Urothelium cell line (cell line): ENCODE measurements at places on chromosomes 3 and 15.
A peak's percentile ranks its signal among the peaks of the same experiment; 100 is the strongest.

DNA sequence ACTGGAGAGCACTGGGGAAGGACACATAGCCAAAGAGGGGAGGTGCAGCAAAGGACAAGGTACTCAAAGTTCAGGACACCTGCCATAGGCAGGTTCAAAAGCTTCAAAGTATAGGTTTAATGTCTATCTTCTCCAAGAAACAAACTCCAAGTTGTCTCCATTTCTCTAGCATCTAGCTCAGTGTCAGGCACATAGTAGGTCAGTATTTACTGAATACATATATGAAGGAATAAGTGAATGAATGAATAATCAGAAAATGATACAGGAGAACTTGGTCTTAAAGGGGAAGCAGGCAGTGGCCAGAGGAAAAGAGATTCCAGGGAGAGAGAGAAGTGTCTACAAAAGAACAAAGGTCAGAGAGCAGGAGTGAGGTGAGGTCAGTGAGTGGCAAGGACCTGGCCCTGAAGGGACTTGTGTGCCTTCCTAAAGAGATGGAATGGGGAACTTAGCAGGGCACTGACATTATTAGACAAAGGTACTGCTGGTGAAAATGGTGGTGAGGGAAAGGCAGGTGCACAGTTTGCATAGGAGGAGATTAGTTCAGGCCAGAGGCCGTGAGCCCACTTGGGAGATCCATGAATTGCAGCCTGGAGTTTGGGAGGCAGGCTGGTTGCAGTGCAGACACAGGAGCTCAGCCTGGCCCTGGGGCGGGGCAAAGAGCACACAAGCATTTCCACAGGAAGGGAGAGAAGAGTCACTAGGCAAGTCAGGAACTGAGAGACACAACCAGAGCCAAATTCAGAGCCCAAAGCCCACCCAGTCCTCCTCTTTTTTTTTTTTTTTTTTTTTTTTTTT, 21.4 kb downstream of the TBC1D2B start:
- no peak for DNase-seq

GRCh38 chr15:58222679-58223078, 84.5 kb downstream of the AQP9 start:
- no peak for DNase-seq

- DNase-seq, result peak; percentile 3
These were observed 181.3 kb downstream of the SNRPN start for GRCh38 chr15:25136119-25136518.

DNA sequence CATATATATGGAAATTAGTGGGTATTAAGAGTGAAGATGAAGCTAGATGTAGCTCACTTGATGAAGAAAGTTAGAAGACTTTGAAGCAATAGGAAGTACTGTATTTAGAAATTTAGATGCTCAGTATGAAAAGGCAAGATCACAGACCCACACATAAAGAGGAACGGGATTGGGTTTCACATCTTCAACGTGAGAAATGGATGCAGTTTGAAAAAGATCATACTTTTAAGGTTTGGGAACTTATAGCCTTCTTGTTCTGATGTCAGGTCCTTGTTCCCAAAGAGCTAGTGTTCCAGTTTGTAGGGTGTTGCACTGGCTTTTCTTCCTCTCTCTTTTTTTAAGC, 16.7 kb downstream of the AP3S2 start:
- no peak for DNase-seq

- DNase-seq, result no peak
These were observed 118.7 kb upstream of the PTPRG start for GRCh38 chr3:61442696-61443095.

- DNase-seq, result no peak
These were observed 23.5 kb downstream of the MITF start for GRCh38 chr3:69762768-69763229.

DNA sequence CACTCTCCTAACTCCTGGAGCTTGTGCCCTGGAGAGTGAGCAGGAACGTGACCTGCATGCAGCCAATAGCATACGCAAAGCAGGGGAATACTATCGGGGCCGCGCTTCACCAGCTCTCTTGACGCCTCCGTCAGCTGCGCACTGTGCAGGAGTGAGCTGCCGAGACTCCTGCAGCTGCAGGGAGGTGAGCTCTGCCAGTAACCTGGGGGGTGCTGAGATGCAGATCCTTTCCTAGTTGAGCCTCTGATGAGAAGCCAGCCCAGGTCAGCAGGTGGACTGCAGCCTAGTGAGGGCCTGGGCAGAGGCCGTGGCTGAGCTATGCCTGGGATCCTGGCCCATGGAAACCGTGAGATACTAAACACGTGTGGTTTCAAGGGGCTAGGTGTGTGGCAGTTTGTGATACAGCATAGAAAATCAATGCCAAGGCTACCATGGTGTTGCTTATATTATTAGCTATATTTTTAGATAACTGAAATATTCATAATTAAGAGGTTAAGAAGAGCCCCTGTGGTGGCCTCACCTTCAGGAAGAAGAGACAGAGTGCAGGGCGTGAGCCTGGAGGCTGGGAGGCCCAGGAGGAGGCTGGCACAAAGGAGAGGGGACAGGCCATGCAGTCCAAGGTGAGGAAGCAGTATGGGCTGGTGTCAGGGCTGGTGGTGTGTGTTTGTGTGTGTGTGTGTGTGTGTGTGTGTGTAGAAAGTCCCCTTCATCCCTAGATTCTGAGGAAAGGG, 5.9 kb upstream of the DNAJB8 start:
- no peak for DNase-seq

DNA sequence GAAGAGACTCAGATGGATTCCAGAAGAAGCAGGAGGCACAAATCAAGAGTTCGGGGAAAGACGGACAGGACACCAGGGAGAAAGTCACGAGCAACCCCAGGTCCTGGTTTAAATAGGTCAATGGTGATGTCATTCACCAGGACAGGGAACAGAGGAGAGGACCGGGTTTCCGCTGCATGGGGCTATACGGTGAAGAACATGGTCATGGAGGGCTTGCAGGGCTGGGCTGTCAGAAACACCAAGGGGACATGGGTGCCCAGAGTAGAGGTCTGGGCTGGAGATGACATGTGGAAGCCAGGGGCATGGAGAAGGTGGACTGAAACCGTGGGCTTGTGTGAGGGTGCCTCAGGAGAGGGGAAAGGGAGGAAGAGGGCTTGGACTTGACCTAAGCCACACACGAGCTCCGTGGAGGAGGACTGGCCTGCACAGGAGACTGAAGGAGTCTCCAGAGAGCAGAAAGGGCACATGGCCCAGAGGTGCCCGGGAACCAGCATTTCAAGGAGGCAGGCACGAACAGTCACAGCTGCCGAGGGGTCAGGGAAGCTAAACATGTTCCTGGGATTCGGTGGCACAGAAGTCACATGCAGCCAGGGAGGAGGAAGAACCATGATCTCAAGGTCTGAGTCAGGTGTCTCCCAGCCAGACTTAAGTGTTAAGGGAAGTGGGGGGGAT, 54.2 kb upstream of the RPL32 start:
- no peak for DNase-seq

DNA sequence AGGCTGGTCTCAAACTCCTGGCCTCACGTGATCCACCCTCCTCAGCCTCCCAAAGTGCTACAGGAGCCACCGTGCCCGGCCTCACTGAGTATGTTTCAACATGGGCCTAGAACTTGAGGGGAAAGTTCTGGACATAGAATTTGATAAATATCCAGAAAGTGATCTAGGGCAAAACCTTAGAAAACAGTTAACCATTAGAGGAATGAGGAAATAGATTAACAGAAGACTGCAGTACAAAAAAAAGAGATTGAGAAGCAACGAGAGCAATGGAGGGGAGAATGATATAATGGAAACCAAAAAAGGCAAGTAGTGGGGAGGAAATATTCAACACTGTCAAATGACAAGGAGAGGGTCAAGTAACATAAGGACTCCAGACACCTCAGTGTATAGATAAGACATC, 191.5 kb downstream of the PLCH1 start:
- no peak for DNase-seq

- DNase-seq, result peak; percentile 72
These were observed 34.9 kb downstream of the PRKCD start for GRCh38 chr3:53195602-53196574.

DNA sequence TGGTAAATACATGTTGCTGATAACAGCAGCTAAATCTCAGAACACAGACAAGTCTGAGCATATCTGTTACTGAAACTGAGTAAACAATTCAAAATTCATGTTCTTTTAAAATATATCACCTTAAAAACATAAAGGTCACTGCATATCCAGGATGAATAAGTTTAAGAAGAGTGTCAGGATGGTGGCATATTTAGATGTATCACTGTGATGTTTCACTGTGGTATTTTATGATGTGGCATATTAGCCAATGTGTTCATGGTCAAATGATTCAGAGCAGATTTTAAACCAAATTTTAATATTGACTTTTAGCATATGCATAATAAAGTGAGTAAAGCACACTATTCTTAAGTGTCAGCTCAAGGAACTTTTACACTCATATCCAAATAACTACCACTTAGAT, 346.4 kb upstream of the DPPA4 start:
- DNase-seq, result no peak

DNA sequence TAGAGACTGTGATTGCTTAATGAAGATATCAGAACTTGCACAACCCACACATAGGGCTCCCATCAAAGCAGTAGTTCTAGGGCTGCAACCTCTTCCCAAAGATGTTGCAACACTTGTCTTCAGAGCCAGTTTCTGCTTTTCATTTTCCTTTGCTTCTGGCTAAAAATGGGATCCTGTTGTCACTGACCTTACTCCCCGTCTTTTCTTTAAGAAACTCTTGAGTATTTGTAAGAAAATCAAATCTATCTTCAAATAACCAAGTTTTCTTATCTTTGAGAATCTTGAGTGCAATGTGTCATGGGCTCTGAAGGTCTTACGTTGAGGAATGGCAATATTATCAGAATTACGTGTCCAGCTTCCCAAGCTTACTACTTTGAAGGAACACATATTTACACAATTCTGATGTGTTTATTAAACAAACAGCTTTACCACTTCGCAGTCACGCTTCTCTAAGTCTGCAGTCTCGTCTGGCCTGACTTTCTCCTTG, 24.1 kb downstream of the CACNA1D start:
- DNase-seq, result no peak

DNA sequence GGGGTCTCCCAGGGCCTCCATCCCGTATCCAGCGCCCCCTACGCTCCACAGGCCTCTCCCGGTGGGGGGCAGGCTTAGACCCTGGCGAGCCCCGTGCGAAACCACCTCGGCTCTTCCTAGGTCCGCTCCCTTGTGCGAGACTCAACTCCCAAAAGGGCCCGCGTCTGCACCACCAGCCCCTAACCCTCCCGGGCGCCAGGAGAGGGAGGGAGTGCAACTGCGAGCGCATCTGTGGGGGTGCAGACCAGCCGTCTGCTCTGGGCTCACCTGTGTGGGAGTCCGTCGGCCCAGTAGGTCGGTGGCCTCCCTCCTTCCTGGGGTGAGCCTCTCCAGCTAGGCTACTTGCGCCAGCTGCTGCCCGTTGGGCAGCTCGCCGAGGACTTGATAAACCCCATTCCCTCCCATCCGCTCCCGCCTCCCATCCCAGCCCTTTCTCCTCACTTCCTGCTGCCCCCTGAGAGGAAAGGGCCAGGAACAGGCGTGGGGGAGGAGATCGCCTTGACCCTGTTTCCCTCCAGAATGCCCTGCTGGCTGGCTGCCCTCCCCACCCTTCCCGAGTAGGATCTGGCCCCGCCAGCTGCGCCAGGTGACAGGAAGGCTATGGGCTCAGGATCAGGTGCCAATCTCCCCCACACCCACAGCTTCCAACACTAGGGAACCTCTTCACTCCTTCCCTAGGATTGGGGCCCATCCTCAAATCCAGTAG, at the start of gene HYAL2:
Gene HYAL2 (minus strand): TSS at position 360 of the 706 bp plus-strand sequence. CDS start 2,256 bp downstream, outside the sequence.
- DNase-seq, result no peak

DNA sequence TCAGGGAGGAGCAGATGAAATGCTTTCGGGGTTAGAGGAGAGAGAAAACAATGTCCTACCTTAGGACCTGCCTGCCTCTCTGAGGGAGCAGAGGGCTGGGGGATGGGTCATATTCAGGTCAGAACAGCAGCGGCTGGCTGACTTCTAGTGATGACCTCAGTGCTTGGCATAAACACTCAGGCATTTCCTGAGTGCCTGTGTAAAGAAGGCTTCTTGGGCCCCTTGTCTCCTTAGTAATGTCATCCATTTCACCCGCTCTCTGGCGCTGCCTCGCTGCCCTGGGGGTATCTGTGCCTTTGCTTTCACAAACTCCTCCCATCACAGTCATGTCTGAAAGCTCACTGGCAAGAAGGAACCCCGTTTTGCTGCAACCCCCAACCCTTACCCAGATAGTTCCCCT, 82.9 kb upstream of the GSK3B start:
- peak; percentile 89 for DNase-seq

DNA sequence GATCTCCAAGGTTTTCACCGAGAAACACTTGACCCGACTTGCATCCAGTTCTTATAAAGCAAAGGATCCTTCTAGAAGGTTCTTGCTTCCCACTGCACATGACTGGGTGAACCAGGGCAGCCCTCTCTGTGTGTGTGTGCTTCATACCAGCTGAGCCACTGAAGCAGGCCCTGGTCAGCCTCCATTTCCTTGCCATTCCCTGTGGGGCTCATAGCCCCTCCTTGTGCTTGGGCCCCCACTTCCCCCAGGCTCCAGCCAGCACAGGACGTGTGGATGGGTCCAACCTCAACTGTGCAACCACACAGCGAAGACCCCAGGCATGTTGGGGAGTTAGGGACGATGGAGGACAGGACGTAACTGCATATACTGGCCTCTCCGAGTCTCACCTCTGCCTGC, 15.5 kb downstream of the KLF15 start:
- DNase-seq, result no peak

- DNase-seq, result no peak
These were observed 247.9 kb downstream of the NR2F2 start for GRCh38 chr15:96578393-96578792.

DNA sequence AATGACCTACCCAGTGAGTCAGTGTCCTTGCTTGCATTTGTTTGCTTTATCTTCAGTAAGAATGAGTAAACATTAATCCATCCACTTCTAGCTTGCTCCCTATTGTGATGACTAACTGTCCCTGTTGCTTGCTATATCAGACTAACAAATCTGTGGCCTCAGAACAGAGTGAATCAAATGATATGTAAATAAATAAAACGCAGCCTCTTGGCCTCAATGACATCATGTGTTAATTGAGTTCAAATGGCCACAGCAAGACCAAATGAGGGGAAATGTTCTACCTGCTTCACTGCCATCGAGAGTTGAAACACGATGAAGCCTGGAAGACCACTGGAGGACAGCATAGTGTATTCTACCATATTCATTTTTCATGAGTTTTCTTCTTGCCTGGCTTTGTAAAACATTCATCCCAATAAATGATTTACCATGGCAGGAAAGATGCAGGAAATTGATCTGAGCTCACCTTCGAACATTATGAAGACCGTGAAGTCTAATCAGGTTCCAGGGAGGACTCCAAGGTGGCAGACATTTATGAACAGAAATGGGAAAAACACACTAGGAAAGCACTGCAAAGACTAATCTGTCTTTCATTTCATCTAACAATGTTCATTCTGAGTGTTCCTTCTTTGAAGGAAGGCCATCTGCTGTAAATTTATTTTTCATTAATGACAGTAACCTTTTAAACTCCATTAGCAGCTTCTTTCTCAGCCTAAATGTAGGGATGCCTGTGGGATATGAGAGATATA, 1144.5 kb downstream of the TUSC7 start:
- no peak for DNase-seq

DNA sequence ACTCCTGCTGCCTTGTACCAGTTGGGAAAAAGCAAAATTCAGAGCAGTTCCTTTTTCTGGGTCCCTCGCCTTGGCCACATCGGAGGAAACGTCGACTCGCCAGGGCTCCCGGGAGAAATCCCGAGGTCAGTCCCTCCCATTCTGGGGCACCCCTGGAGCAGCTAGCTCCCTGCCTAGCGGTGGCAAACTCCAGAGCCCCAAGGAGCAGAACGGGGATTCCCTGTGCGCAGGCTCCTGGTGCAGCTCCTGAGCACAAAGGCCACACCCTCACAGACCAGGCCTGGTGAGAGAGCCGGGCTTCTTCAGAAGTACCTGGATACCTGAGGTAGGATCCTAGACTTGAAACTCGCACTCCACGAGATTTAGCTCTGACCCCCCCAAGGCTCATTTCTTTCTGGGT, 2.6 kb downstream of the LRRC3B start:
- DNase-seq, result no peak
